ENCODE measurements at places on chromosomes 1 and 21. TPM values are rescaled to one million over a fixed set of nuclear protein-coding genes. Genes with fewer than 3 reads are reported as not detected.

Gene CD5L
- total RNA-seq, result not detected

Gene EXOC8
- 17.7 TPM for total RNA-seq

Gene RAD54L
- 4.9 TPM for total RNA-seq

Gene LRRIQ3
- total RNA-seq, result 1.8 TPM

Gene PRELP
- total RNA-seq, result 27.4 TPM

Gene QSOX1
- total RNA-seq, result 67.5 TPM
